Hematopoietic multipotent progenitor cell treated with erythropoietin and hydrocortisone succinate and interleukin-3 and kit ligand, for 15 days (in vitro differentiated cells): ENCODE measurements at places on chromosomes 4 and X.
A peak's percentile ranks its signal among the peaks of the same experiment; 100 is the strongest.

- DNase-seq = no peak
Measured at GRCh38 chr4:4474476-4474875, 67.4 kb downstream of the STX18 start.

- no peak for DNase-seq
Measured at GRCh38 chrX:119970574-119970973, 27.0 kb upstream of the NKAP start.

- no peak for DNase-seq
Measured at GRCh38 chr4:120052856-120053255, 13.8 kb downstream of the MAD2L1 start.

GRCh38 chr4:129323658-129324057 is 227.7 kb downstream of the C4orf33 start:
- no peak for DNase-seq

DNA sequence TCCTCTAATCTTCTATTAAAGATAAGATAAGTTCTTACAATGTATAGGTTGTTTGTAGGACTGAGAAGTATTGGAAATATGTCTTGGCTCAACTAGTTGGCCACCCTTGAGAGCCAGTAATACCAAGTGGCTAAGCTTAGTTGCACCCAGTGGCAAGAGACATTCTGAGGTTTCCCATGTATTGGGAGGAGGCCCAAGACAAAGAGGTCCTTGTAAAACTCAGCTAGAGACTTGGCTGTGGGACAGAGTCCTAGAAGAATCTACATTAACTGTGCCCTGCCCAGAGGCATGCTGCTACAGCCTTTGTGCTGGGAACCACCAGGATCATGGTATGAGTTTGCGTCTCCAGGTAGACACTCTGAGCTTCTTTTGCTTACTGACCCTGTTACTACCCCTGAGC is 41.9 kb upstream of the SLC4A4 start:
- no peak for DNase-seq

DNA sequence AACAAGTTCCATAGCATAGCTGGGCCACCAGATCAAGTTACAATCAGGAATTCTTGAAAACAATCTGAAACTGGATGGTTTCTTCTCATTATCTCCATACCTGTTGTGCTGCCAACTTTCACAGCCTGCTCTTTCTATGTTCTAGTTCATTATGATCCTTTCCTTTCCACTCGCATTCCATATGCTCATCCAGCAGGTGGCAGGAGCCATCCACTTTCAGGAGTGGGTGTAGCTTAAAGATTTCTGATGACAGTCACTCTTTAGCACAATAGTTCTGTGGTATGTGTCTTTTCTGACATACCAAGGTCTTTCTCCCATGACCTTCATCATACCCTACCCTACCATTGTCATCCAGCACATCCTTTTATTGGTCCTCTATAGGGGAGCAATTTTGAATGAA is 46.4 kb downstream of the PAGE2 start:
- peak; percentile 67 for DNase-seq

GRCh38 chr4:26766141-26766540 is 94.5 kb upstream of the STIM2 start:
- DNase-seq = no peak

DNA sequence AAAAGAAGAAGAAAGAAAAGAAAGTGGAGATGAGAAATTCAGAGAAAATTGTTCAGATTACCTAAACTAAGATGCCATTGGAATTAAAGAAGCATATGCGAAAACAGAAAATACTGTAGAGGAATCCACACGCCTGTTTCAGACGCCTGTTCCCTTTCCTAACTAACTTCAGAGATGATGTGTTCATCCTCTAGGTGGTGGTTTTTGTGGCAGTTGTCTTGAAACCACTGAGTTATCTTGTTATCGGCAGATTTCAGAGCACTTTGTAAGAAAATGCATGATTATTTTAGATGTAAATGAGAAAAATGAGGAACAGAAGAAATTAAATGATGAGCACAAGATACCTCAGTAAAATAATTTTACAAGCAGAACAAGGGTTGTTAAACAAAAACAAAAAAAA is 48.3 kb downstream of the FUNDC1 start:
- no peak for DNase-seq

- no peak for DNase-seq
Measured at GRCh38 chrX:152061083-152061482, 77.3 kb downstream of the MAGEA10 start.

GRCh38 chrX:119784747-119785446 is 6.5 kb downstream of the RPL39 start:
- DNase-seq = peak; percentile 41

DNA sequence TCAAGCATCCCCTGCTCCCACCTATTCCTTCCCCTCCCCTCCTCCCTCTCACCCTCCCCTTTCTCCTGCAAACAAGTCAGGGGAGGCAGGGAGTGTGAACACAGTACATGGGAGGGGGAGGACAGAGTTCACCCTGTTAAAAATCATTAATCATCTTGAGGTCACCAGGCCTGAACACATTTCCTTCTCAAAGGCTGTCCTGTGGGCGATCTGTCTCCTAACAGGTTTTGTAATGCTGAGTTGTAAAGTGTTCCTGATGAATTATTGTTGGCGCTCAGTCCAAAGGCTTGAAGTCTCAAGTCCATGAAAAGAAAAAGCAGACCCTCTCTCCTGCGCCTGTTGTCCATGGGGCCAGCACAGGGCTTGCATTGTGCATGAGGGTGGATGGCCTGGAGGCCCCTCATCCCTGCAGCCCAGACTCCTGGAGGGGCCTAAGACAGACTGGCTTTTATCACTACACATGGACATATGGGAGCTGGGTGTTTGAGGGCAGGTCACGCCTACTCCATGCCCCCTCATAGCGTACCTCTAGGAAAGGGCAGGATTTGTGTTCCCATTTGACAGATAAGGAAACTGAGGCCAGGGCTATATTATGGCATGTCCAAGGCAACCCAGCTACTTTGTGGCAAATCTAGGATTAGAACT is 189.1 kb downstream of the RAB28 start:
- no peak for DNase-seq

DNA sequence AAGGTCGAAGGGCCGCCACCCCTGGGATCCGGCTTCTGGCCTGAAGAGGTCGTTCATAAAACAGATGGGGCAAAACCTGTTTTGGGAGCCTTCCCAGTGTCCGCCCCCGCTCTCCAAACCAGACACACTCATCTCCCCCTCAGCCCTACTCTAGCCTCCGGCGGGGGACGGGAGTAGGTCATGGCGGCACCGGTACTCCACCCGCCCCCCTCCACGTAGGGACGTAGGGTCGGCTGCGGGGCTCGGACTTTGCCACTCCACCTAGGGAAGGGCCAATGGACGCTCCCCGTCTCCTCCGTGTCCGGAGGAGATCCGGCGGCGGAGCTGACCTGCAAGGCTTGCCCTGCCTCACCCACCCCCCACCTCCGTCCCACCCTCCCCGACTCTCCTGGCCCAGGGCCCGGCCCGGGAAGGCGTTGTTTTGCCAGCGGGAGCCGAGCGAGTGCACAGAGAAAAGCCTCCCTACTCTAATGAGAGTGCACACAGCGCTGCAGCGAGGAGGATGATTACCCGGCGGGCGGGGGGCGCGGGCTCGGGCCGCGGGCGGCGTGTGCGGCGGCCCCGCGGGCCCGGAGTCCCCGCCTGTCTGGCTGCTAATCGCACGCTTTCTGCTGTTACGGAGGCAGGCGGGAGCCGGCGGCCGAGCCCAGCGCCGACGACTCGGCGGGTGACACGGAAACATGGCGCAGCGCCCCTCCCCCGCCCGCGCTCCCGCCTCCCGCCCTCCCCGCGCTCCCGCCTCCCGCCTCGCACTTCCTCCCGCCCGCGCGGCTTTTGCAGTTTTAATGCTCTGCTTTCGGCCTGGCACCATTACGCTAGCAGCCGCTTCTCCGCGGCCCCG is 8.3 kb upstream of the BCOR start:
- DNase-seq = peak; percentile 72

DNA sequence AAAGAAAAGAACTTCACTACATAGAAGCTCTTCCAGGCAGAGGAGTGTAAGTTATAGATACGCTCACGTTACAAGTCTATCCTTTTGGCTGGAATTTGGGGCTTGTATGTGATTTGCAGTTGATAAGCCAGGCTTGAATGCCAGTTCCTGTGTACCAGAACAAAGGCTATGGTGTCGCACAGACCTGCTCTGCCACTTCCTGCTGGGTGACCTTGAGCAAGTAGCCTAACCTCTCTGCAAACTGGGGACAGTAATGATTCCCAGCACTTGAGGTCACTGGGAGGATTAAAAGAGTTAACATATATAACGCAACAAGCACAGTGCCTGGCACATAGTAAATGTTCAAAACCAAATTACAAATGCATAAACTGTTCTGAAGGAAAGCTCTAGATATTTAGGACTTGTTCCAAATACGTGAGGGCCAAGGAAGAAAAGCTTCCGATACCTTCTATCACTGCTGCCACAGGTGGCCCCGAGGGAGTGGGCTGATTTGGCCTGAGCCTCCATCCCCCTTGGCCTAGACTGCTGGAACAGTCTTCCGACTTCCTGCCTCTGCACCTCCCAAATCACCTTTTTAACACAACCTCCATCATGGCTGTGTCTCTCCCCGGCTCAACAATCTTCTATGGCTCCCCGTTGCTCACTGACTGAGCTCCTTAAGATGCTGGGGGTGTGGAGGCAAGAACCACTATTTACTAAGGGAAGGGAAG is 1.3 kb upstream of the SOWAHD start:
- no peak for DNase-seq

GRCh38 chr4:172887959-172888358 is 280.7 kb upstream of the GALNT7 start:
- no peak for DNase-seq

DNA sequence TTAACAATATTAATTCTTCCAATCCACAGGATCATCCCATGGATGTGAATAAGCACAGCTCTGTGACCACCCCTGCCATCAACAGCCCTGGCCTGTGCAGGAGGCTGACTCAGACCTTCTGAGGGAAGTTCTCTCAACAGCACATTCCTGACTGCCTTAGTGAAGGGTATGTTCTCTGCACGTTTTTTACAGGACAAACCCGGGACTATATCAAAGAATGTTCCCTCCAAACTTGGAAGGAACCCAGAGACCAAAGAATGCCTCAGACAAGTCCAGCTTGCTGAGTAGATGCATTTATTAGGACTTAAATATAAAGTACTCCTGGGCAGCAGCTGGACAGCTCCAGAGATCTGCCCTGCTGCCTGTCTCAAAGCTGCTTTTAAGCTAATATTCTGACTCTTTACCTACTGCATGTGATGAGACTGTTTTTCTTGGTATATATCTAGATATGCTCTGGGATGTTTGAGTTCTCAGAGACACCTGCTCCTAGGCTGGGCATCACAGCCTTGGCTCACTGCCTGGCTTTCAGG is 1127.8 kb upstream of the PRKX start:
- DNase-seq = no peak

GRCh38 chr4:48470570-48470969 is 12.6 kb upstream of the SLC10A4 start:
- DNase-seq = no peak

GRCh38 chrX:93985344-93986307 is 311.6 kb downstream of the FAM133A start:
- DNase-seq = no peak

- DNase-seq = no peak
Measured at GRCh38 chr4:86967798-86968197, 33.0 kb downstream of the AFF1 start.

DNA sequence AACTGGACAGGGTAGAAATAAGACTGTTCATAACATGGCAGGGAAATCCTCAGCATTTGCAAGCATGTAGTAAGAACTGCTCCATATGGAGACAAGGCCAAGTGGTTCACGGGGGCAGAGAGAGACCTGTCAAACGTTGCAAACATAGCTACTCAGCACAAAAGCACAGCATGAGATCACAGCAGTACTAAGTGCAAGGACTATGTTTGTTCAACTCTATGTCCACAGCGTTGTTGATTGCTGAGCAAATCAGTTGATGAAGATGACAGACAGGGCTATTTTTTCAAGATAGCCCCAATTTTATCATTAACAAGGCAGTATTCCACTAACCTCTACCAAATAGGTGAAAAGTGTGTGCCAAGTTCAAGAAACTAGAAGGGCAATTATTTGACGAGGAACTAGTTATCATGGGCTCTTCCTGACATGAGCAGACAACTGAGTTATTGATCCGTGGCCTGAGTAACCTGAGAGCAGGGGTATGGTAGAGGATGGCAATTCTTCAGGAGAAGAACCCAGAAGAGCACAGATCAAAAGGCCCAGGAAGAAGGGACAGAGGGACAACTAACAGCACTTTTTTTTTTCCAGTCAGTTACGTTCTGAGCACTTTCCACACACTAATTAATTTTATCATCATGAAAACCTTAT is 57.4 kb downstream of the SPOCK3 start:
- no peak for DNase-seq

- DNase-seq = peak; percentile 16
Measured at GRCh38 chr4:10095296-10095991, 21.2 kb downstream of the WDR1 start.

DNA sequence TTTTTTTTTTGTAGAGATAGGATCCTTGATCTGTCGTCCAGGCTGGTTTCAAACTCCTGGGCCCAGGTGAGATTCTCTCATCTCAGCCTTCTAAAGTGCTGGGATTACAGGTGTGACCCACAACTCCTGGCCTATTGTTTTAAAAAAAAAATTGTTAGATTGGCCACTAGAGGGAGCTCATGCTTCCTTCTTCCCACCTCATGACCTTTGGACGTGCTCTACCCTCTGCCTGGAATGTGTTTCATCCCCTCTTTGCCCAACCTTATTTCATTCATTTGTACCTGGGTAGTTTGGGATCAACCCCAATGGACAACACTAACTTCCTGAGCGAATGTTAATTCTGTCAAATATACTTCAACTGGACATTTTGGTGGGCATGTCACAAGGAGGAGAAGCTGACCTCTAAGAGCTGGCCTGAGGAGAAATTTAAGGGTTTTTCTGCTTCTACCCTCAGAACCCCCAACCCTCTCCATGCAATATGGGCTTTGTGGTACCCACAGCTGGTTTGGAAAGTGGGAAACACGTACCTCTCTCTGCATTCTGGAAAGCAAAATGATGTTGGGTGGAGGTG is 6.4 kb downstream of the PPEF2 start:
- peak; percentile 50 for DNase-seq

DNA sequence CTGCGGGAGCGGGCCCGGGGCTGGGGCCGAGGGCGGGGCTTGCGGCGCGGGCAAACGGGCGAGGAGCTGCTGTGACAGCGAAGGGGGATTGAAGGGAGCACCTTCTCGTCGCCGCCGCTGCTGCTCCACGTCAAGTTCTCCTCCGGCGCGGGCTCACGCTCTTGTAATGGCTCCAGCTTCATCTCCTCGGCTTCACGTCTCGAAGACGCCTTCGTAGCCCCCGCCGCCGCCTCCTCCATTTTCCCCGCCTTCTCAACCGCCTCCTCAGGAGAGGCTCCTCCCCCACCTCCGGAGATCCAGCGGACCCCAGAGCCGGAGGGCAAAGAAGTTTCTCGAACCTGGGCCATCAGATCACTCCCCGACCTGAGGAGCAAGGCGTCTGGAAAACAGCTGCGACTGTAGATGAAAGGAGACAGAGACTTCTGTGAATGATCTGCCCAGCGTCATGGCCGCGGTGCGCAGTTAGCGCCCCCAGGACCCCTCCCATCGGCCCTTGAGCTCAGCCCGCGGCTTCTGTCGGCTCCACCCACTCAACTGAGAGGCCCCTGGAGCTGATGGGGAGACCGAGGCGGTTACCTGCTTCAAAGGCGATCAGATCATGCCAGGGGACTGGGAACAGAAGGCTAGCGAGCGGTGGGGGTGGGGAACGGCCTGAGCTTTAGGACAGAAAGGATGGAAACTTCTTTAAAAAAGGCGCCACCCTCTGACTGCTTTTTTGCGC is 895 bp downstream of the USP51 start:
- DNase-seq = peak; percentile 26
